ENCODE measurements at places on chromosomes 1 and 21.

DNA sequence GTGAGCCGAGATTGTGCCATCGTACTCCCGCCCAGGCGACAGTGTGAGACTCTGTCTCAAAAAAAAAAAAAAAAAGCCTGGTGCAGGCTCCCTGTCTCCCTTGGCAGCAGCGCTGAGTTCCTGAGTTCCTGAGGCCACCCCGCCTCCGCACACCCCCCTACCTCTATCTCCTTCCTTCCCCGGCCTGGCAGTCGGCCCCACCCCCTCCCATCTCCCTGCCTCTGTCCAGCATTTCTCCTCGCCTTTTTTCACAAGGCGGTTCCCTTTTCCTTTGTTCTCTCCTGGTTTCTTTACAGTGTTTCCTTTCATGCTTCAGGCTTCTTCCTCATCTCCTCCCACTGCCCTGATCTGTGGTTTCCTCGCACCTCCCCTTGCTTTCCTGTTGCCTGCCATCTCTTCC, 2.7 kb downstream of the RORC start:
- DNase-seq = no peak

- DNase-seq = no peak
Measured at GRCh38 chr1:31781138-31781755, 17.1 kb upstream of the ADGRB2 start.

- no peak for DNase-seq
Measured at GRCh38 chr1:238254935-238255334, 364.2 kb upstream of the ZP4 start.

- no peak for DNase-seq
Measured at GRCh38 chr1:67627906-67628305, 57.1 kb upstream of the GADD45A start.

GRCh38 chr1:248913933-248914332, 7.9 kb downstream of the PGBD2 start:
- DNase-seq = no peak

- no peak for DNase-seq
Measured at GRCh38 chr1:114105421-114105979, 48.2 kb downstream of the SYT6 start.

DNA sequence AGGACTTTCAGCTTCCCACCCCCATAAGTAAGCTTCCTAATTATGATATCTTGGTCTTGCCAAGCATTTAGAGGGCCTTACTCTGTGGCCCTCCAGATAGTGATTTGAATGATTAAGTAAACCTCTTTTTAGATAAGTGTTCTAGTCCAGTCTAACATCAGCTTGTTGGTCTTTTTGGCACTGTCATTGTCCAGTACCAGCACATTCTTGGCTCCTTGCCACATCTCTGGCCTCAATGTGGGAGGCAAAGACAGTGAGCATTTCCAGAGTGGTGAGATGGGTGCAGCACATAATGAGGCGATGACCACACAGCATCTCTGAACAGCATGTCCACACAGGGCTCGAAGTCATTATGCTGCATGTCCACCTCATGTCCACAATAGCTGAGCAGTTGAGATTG, 6.1 kb downstream of the CAPZA1 start:
- DNase-seq = no peak

Measured in esophagus muscularis mucosa (tissue), 4 donors.